Common myeloid progenitor, CD34-positive (primary cell): ENCODE measurements at places on chromosomes 7 and 10.

DNA sequence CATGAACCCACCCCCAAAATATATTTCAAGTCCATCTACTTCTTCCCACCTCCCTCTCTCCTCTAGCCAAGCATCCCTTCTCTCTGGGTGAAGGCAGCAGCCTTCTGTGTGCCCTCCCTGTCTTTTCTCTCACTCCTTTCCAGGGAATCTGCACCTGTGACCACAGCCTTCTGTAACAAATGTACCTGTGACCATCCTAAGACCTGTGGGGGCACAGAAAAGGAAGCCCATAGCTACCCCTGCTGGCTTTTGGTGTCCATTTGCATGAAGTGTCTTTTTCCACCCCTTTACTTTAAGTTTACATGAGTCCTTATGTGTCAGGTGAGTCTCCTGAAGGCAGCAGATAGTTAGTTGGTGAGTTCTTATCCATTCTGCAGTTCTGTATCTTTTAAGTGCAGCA is 2.0 kb upstream of the TBXAS1 start:
- DNase-seq: no peak
- no peaks in the 10 kb centered on the region for H3K27me3 ChIP-seq
- H3K4me1 ChIP-seq: peaks cover 20% of the 10 kb centered on the region
- H3K36me3 ChIP-seq: no peaks in the 10 kb centered on the region
- no peak overlapping the region for H3K4me3 ChIP-seq

GRCh38 chr10:118259288-118259906 is 82.7 kb downstream of the FAM204A start:
- no peak overlapping the region for H3K27ac ChIP-seq
- H3K36me3 ChIP-seq: no peaks in the 10 kb centered on the region
- DNase-seq: peak; percentile 50
- H3K27me3 ChIP-seq: peaks cover 33% of the 10 kb centered on the region
- no peak overlapping the region for H3K4me3 ChIP-seq

GRCh38 chr10:133258818-133259601 is 17.7 kb downstream of the ADAM8 start:
- peak; percentile 99 for DNase-seq
- H3K27me3 ChIP-seq: no peaks in the 10 kb centered on the region
- peaks cover 3% of the 10 kb centered on the region for H3K36me3 ChIP-seq
- H3K27ac ChIP-seq: peak overlapping the region; percentile 79
- H3K4me1 ChIP-seq: peaks cover 8% of the 10 kb centered on the region

- H3K4me1 ChIP-seq: no peaks in the 10 kb centered on the region
- no peak for DNase-seq
- no peaks in the 10 kb centered on the region for H3K36me3 ChIP-seq
- H3K4me3 ChIP-seq: no peak overlapping the region
Measured at GRCh38 chr10:127834221-127834620, 58.5 kb downstream of the CLRN3 start.

- no peaks in the 10 kb centered on the region for H3K4me1 ChIP-seq
- H3K27me3 ChIP-seq: no peaks in the 10 kb centered on the region
- DNase-seq: no peak
- H3K4me3 ChIP-seq: no peak overlapping the region
Measured at GRCh38 chr7:94195201-94195600, 191.0 kb upstream of the BET1 start.

- peak; percentile 1 for DNase-seq
- H3K4me1 ChIP-seq: no peaks in the 10 kb centered on the region
- no peaks in the 10 kb centered on the region for H3K36me3 ChIP-seq
- no peaks in the 10 kb centered on the region for H3K27me3 ChIP-seq
- H3K27ac ChIP-seq: no peak overlapping the region
Measured at GRCh38 chr7:96479015-96479645, 157.2 kb upstream of the SLC25A13 start.

GRCh38 chr10:45377858-45378257 is 3.8 kb downstream of the ALOX5 start:
- H3K4me3 ChIP-seq: no peak overlapping the region
- H3K27me3 ChIP-seq: peaks cover 12% of the 10 kb centered on the region
- no peak for DNase-seq
- peaks cover 75% of the 10 kb centered on the region for H3K4me1 ChIP-seq
- H3K36me3 ChIP-seq: no peaks in the 10 kb centered on the region

GRCh38 chr7:47327698-47328391 is 254.1 kb downstream of the TNS3 start:
- no peaks in the 10 kb centered on the region for H3K4me1 ChIP-seq
- no peaks in the 10 kb centered on the region for H3K27me3 ChIP-seq
- no peak overlapping the region for H3K27ac ChIP-seq

DNA sequence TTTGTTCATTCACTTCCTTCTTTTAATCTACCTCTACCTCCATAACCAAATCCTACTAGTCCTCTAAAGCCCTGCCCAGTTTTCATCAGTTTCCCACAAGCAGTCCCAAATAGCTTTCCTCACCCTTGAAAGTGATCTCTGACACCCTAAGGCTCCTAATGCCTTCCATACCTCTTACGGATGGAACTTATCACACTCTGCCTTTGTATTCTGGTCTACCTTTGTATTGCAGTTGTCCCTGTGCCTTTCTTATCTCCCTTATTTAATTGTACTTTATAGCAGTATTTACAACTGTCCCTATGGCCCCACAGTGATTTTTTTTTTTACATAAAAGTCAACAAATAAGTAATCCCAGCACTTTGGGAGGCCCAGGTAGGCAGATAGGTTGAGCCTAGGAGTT is 33.8 kb downstream of the ACSL5 start:
- no peaks in the 10 kb centered on the region for H3K27me3 ChIP-seq
- H3K27ac ChIP-seq: no peak overlapping the region
- H3K4me1 ChIP-seq: no peaks in the 10 kb centered on the region
- H3K4me3 ChIP-seq: no peak overlapping the region
- DNase-seq: no peak

DNA sequence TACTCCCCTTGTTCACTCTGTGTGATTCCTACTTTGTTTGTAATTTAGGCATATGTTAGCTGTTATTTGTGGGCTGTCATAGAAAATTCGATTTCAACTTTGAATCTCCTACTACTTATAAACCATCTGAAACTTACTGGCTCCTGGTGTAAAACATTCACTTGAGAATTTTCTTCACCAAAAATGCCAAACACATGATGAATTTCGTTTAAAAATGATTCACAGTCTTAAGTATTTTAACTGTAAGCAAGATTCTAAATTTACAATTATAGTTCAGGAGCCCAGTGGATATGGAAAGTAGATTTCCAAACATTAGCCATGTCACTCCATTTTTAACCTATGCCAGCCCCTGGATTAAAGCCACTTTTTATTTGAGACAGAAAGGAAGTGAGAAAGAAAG is 3.1 kb downstream of the CPED1 start:
- peak overlapping the region; percentile 85 for H3K27ac ChIP-seq
- no peaks in the 10 kb centered on the region for H3K27me3 ChIP-seq
- no peaks in the 10 kb centered on the region for H3K36me3 ChIP-seq
- peak overlapping the region; percentile 24 for H3K4me3 ChIP-seq

DNA sequence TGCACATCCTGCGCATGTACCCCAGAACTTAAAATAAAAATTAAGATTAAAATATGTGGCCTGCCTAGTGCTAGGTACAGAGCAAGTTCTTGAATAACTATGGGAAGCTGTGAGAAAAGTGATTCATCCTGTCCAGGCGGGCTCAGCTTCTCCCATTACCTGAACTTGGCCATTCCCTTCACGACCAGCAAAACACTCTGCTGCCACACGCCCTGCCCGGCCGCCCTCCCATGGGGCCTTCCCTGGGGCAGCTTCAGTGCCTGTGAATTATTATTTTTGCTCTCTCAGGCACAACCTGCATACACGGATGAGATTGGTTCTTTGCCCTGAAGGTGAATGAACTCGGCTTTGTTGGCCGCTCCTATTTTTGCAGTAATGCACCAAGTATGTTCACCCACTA is 209.2 kb upstream of the SHH start:
- H3K4me3 ChIP-seq: no peak overlapping the region
- H3K27me3 ChIP-seq: peaks cover 4% of the 10 kb centered on the region
- DNase-seq: no peak
- no peaks in the 10 kb centered on the region for H3K4me1 ChIP-seq
- no peak overlapping the region for H3K27ac ChIP-seq
- H3K36me3 ChIP-seq: no peaks in the 10 kb centered on the region

DNA sequence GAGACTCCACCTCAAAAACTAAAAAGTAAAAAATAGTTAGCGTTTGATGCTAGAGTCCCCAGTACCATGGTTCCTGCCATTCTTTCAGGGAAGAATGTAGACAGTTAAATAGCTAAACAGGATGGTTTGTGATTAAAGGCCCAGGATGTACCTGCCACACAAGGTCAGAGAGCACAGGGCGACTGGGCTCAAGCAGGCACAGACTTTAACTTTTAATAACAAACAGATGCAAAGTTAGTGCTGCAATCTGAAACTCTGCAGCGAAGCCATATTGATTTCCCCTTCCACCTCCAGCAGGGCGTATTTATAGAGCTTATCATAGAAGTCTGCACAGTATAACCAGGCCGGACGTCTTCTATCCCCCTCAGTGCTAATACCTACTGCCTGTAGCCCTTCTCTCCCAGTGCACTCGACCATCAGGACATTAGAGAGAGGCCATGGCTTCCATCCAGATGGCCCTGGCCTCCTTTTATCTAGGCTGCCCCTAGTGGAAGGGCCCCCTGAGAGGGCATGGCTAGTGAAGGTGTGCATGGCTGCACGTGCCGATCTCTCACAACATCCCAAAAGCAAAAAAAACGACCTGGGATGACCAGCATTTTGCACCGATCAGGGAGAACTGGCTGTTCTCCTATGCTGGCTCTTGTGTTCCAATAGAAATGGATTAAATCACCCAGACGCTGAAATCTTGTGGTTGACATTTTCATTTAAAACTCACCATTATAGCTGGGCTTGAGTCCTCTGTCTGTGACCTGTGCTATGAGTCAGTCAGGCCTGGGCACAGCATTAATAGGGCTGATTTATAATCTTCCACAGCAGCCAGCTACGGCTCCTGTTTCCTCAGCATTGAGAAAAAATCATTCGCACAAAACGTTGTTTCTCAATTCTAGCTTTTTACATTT is 7.6 kb upstream of the BAG3 start:
- no peaks in the 10 kb centered on the region for H3K36me3 ChIP-seq
- no peak for DNase-seq
- H3K27ac ChIP-seq: no peak overlapping the region

- DNase-seq: peak; percentile 79
- peaks cover 3% of the 10 kb centered on the region for H3K4me1 ChIP-seq
- no peak overlapping the region for H3K4me3 ChIP-seq
- H3K36me3 ChIP-seq: peaks cover 19% of the 10 kb centered on the region
Measured at GRCh38 chr10:63206997-63207811, 74.1 kb downstream of the NRBF2 start.

- H3K27me3 ChIP-seq: no peaks in the 10 kb centered on the region
- no peak overlapping the region for H3K27ac ChIP-seq
- no peaks in the 10 kb centered on the region for H3K4me1 ChIP-seq
- no peak for DNase-seq
- no peak overlapping the region for H3K4me3 ChIP-seq
Measured at GRCh38 chr10:98478430-98479222, 31.9 kb upstream of the HPS1 start.

DNA sequence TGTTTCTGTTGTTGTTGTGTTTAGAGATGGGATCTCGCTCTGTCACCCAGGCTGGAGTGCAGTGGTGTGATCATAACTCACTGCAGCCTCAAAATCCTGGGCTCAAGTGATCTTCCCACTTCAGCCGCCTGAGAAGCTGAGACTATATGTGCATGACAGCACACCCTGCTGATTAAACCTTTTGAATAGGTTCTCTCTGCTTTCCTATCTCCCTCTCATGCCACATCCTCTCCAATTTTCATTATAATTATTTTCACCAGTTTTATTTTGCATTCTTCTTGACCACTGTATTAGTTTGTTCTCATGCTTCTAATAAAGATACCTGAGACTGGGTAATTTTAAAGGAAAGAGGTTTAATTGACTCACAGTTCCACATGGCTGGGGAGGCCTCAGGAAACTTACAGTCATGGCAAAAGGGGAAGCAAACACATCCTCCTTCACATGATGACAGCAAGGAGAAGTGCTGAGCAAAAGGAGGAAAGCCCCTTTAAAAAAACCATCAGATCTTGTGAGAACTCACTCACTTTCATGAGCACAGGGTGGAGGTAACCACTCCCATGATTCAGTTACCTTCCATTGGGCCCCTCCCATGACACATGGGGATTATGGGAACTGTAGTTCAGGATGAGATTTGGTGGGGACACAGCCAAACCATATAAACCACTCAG is 12.9 kb downstream of the AGK start:
- no peak overlapping the region for H3K27ac ChIP-seq
- DNase-seq: peak; percentile 77
- no peaks in the 10 kb centered on the region for H3K4me1 ChIP-seq
- H3K27me3 ChIP-seq: no peaks in the 10 kb centered on the region

DNA sequence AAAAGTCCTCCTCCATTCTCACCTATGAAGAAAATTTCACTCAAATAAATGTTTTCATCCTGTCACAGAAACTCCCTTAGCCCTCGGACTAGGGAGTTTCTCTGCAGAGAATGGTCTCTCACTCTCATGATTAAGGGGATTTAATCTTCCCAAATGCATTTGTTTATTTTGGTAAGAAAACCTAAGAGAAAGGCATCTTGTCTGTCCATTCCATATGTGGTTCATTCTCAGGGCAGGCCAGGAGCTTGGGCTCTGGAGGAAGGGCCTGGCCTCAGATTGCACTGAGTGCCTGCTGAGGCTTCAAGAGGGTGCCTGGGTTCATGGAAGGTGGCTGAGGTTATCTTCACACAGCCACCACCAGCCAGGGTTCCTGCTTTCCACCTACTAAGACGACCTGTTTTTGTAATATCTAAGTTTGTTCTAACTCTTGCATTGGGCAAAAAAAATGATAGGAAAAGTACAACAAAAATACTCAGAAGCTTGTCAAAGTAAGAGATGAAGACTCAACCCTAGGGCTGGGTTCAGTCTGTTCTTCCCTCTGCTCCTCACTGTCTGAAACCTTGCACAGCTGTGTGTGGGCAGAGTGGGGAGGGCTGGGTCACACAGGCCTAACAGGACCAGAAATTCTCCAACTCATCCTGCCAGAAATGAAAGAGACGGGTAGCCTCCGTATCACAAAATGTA is 186.7 kb downstream of the CXCL12 start:
- no peaks in the 10 kb centered on the region for H3K36me3 ChIP-seq
- H3K4me3 ChIP-seq: no peak overlapping the region
- H3K27ac ChIP-seq: no peak overlapping the region
- H3K4me1 ChIP-seq: peaks cover 13% of the 10 kb centered on the region
- DNase-seq: no peak

DNA sequence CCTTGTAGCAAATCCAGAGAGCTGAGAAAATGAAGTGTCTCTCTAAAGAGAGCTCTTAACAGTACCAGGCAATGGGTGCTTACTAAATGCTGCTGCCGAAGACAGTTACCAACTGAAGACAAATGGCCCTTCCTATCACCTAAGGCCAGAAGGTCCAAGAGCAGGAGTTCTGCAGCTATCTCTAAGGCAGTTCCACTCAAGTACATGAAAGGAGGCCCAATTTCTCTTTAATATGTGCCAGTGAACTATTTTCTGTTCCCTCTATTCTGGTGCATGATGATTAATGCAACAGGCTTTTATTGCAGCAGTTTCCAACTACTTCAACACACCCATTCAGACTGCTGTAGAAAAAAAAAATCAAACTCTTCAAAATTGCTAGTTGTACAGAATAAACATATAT is 122.5 kb downstream of the SLC25A13 start:
- no peak overlapping the region for H3K27ac ChIP-seq
- peaks cover 3% of the 10 kb centered on the region for H3K36me3 ChIP-seq
- no peak for DNase-seq
- no peaks in the 10 kb centered on the region for H3K4me1 ChIP-seq
- H3K4me3 ChIP-seq: no peak overlapping the region

GRCh38 chr7:130153211-130153908 is 51.8 kb downstream of the TMEM209 start:
- H3K27ac ChIP-seq: no peak overlapping the region
- H3K36me3 ChIP-seq: no peaks in the 10 kb centered on the region
- no peak for DNase-seq

- H3K27ac ChIP-seq: no peak overlapping the region
- no peaks in the 10 kb centered on the region for H3K36me3 ChIP-seq
- H3K4me3 ChIP-seq: no peak overlapping the region
Measured at GRCh38 chr10:2817940-2818636, 249.3 kb upstream of the PFKP start.
